ENCODE measurements at places on chromosomes 13 and 19.
A peak's percentile ranks its signal among the peaks of the same experiment; 100 is the strongest.

GRCh38 chr19:37313335-37313627, 57.6 kb upstream of the ZNF527 start:
- no peak for DNase-seq

DNA sequence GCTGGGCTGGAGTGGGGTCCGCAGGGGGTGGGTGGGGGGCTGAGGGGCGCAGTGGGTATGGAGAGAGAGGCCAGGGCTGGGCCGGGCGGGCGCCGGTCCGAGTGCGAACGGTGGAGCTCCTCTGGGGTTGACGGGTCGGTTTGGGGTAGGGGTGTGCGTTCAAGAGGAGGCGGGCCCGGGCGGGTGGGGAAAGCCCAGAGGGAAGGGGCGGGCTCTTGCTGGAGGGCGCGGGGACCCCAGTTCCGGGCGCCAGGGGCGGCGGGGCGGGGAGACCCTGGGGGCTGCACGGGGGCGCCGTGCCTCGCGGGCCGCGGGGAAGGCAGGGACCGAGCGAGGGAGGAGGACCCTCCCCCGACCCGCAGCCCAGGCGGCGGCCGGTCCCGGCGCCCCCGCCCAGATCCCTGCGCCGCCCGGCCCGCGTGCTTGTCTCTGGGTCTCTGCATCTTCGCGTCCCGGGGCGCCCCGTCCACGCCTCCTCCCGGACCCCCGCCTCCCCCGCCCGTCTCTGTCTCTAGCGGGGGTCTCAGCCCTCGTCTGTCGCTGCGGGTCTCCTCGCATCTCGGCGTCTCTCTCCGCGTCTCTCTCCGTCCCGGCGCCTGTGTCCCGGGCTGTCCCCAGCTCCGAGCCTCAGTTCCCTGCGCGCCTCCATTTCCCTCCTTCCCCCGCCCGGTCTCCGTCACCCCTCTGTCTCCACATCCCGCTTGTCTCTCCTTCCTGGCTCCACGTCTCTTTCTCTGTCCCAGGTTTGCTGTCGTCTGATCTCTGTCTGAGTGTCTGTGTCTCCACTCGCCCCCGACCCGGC, 8.3 kb upstream of the SHISA7 start:
- no peak for DNase-seq

DNA sequence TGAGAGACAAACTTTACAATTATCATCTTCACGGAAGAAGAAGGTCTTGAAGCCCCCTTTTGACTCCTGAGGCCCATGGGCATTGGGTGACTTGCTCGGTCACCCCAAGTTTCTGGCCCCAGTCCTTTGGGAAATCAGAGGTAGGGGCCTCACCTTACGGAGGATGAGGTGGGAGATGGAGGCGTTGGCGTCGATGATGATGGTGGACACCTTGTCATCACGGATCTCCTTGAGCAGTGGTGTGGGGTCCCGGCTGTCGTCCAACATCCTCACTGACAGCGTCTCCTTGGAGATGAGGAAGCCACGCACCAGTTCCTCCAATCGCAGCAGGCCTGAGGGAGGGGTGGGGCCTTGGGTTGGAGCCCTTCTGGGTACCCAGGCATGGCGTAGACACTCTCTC, 10.8 kb downstream of the GRIK5 start:
- no peak for DNase-seq

- DNase-seq, result no peak
Measured at GRCh38 chr19:2800506-2800905, 15.2 kb downstream of the THOP1 start.

- no peak for DNase-seq
Measured at GRCh38 chr19:4911314-4911713, 2.0 kb downstream of the UHRF1 start.

- no peak for DNase-seq
Measured at GRCh38 chr13:46006688-46007452, 45.7 kb downstream of the ZC3H13 start.

- no peak for DNase-seq
Measured at GRCh38 chr19:54518844-54519243, 16.2 kb downstream of the LAIR2 start.

DNA sequence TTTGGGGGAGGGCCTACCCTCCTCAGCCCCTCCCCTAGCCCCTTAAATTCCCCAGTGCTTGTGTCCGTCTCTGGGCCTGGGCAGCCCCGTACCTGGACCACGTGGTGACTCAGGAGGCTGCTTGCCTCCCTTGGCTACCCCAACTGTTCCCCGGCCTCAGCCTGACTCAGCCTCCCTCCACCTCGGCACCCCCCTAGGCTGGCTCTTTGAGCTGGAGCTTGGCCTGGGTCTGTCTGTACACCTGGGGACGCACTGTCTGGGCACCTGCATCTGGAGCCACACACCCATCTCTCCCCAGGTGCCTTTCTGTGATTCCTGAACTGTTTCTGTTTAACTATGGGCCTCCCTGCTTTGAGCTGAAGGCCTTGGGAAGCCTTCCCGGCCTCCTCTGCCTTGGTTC, 1.8 kb upstream of the KLK14 start:
- DNase-seq, result no peak

DNA sequence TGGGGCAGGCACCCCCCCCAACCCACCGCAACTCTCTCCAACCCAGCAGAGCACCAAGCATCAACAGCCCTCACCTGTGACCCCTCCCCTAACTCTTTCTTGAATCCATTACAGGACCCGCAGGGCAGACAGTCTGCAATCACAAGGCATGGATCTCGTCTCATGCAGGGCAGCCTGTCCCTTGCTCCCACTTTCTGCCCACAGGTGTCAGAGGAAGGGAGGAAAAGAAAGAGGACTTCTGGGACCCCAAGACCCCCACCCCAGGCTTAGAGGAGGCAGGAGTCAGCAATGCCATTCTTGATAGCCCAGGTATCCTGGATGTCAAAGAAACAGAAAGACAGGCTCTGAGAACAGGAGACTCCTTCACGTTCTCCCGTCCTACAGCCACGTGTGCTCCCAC, 47.4 kb upstream of the TUBGCP3 start:
- DNase-seq, result no peak

- peak; percentile 11 for DNase-seq
Measured at GRCh38 chr13:27730191-27730590, 62.1 kb upstream of the GSX1 start.

- DNase-seq, result peak; percentile 39
Measured at GRCh38 chr19:33796164-33796875, at the start of gene KCTD15. Gene KCTD15 (plus strand): TSS chr19:33796870. CDS start chr19:33800455, 3,585 bp downstream.

GRCh38 chr13:24271601-24272451, 37.6 kb upstream of the C1QTNF9 start:
- DNase-seq, result peak; percentile 90

GRCh38 chr19:15269806-15270205, 37.6 kb upstream of the EPHX3 start:
- DNase-seq, result no peak

- no peak for DNase-seq
Measured at GRCh38 chr13:50122455-50122854, 107.2 kb downstream of the KCNRG start.

GRCh38 chr13:78596399-78596735, 7.0 kb downstream of the POU4F1 start:
- no peak for DNase-seq

- no peak for DNase-seq
Measured at GRCh38 chr13:29855009-29855408, 4.6 kb upstream of the UBL3 start.

- DNase-seq, result no peak
Measured at GRCh38 chr19:46954502-46954992, 65.1 kb upstream of the NPAS1 start.

GRCh38 chr13:95921485-95921884, 131.7 kb downstream of the UGGT2 start:
- no peak for DNase-seq

DNA sequence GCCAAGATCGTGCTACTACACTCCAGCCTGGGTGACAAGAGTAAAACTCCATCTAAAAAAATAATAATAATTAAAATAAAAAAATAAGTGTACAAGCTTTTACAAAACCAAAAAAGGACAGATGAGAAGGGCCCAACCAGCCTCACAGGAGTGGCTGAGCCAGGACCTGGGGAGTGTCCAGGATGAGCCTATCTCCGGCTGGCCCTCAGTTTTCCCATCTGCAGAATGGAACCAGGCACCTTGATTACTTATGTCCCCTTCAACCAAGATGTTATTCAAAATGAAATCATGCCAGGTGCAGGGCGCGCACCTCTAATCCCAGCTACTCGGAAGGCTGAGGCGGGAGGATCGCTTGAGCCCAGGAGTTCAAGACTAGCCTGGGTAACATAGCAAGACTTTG, 9.5 kb upstream of the IFI30 start:
- DNase-seq, result no peak

DNA sequence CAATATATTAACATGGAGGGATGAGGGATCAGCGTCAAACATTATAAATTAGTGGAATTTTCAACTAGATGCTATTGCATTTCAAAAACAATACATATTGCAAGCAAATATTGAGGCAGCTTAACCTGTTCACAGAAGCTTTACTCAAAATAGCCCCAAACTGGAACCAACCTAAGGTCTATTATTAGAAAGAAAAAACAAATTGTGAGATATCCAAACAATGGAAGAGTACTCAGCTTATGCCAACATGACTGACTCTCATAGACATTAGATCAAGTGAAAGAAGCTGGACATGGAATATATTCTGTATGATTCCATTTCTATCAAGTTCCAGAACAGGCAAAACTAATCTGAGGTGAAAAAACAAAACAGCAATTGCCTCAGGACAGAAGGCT, 27.6 kb upstream of the NEK3 start:
- no peak for DNase-seq

DNA sequence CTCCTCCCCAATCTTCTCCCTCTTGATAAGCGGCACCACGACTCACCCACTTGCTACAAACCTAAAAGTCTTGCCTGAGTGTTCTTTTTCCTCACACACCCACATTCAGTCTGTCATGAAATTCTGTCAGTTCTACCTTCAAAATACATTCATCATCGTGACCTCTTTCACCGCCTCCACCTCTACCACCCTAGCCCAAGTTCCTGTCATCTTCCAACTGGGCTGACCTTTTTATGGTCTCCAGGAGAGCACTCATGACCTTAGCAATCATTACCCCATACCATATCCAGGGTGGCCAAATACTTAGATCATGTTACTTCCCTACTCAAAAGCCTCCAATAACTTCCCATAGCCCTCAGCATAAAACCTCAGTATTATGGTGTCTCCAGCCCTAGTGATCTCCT, 110.4 kb upstream of the TSC22D1 start:
- no peak for DNase-seq

DNA sequence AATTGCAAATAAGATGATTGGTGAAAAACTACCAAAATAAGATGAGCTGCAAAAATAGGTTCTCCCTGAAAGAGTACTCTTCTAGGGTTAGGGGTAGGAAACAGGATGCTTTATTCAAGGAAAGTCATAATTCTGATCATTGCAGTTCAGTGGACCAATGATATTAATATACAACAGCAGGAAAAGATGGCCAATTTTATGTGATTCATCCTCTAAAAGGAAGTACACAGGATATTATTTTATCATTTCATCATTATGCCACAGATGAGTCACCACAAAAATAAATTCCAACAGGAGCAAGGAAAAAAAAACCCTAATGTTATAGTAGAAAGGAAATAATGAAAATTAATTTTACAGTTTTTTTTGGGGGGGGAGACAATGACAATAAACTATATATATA, 205.0 kb downstream of the NALCN start:
- DNase-seq, result no peak

DNA sequence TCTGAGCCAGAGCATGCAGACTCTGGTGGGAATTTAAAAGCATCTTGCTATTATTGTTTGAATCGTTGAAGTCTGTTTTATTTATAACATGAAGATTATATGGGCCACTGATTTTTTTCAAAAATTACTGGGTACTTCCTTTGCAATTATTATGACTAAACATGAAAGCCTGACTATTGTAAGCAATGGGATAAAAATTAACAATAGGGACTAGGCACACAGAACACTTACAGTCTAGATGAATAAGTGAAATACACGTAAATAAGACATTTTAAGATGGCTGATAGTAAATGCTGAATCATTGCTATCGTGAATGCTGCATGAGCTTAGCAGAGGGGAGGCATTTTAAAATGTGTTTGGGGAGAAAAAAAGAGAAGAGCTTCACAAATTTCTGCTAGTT, 81.0 kb upstream of the MAB21L1 start:
- DNase-seq, result no peak

- no peak for DNase-seq
Measured at GRCh38 chr19:50663482-50663790, 14.2 kb downstream of the C19orf81 start.

GRCh38 chr19:53580871-53581835, 43.2 kb downstream of the ZNF331 start:
- DNase-seq, result no peak

GRCh38 chr13:80131204-80131603, 209.7 kb downstream of the SPRY2 start:
- no peak for DNase-seq

GRCh38 chr13:38223089-38223488, 126.6 kb upstream of the UFM1 start:
- no peak for DNase-seq

DNA sequence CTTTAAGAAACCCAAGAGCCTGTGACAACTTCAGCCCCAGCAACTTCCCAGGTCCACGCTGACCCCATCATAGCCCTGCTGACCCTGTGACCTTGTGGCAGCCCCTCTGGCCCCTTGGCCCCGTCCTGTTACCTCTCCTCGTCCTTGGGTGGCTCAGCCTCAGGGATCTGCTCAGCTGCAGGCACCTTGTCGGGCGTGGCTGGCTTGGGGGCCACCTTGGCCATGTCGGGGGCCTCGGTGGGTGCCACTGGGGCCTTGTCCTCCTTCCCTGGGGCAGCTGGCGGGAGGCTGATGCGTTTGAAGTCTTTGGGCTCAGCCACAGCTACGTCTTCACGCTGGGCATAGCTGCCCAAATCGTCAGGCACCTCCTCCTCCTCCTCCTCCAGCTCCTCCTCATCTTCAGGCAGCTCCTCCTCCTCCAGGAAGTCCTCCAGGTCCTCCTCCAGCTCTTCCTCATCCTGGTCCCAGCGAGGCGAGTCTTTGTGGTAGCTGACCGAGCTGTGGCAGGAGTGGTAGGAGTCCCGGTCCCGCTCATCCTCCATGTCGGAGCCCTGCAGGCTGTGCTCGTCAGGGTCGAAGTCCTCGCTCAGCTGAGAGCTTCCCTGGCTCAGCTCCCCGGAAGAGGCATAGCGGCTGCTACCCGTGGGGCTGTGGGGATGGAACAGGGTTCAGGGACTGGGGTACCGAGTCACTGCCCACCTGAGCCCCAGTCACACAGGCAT, 32.2 kb downstream of the UNC13A start:
- no peak for DNase-seq

GRCh38 chr19:10516064-10516385, 1.2 kb downstream of the S1PR5 start:
- peak; percentile 82 for DNase-seq

GRCh38 chr19:29837448-29837981, 25.7 kb downstream of the CCNE1 start:
- DNase-seq, result peak; percentile 83

All from natural killer cell (primary cell).